ENCODE measurements at places on chromosomes 6 and 20. TPM values are rescaled to one million over a fixed set of nuclear protein-coding genes. Genes with fewer than 3 reads are reported as not detected.

Gene ABHD16B
- not detected for total RNA-seq

GRCh38 chr6:34953061-34954025 lies 64.3 kb downstream of the ANKS1A start:
- no peak for DNase-seq
- peaks cover 4% of the 10 kb centered on the region for H3K4me1 ChIP-seq
- H3K27ac ChIP-seq, result no peak overlapping the region
- no peaks in the 10 kb centered on the region for H3K36me3 ChIP-seq

DNA sequence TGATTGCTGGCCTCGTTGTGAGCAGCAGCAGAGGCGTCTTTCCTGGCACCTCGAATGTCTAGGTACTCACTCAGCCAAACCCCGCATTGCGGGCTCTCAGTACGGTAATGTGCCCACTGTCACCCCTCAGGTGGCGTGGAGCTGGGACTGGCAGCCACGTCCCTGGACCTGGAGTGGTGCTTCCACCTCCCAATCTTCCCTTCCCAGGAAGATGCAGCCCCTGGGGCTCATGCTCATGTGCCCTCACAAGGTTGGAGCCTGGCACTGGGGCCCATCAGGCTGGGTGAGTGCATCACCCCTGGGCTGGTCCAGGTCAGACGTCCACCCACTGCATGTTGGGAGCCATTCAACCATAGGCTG lies 75.7 kb downstream of the TCP11 start:
- H3K36me3 ChIP-seq, result no peaks in the 10 kb centered on the region
- H3K27me3 ChIP-seq, result no peaks in the 10 kb centered on the region
- peaks cover 17% of the 10 kb centered on the region for H3K4me1 ChIP-seq
- H3K27ac ChIP-seq, result no peak overlapping the region

DNA sequence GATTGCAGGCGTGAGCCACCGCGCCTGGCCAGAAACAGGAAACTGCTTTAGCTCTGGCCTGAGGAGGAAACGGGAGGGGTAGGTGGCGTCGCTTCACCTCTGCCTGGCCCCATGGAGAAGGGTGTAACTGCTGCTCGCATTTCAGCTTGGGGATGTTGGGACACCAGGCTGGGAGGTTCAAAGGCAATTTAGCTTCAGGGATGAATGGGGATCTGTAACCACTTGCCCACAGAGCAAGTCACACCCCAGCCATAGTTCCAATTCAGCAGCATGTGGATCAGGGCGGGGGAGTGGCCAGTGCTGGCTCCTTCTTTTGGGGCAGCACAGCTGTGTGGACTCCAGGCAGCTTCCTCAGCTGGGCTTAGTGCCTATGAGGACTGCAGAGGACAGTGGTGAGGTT lies 34.8 kb upstream of the NUP153 start:
- H3K27me3 ChIP-seq, result peaks cover 2% of the 10 kb centered on the region
- H3K4me3 ChIP-seq, result no peak overlapping the region
- no peaks in the 10 kb centered on the region for H3K4me1 ChIP-seq

DNA sequence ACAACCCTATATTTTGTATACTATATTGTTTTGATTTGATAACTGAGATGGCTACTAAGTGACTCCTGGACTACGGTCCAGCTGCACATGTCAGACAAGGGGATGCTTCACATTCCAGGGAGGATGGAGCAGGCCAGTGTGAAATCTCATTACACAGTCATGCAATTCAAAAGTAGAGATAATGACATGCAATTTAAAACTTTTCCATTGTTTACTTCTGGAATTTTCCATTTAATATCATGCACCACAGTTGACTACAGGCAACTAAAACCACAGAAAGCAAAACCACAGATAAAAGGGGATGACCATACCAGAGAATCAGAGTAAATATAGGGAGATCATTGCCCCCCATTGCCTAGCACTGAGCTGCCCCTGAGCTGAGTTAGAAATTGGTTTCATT lies 366.4 kb downstream of the BTBD9 start:
- peaks cover 7% of the 10 kb centered on the region for H3K4me1 ChIP-seq
- no peaks in the 10 kb centered on the region for H3K36me3 ChIP-seq
- H3K4me3 ChIP-seq, result no peak overlapping the region
